ENCODE measurements at places on chromosomes 2 and 18. TPM values are rescaled to one million over a fixed set of nuclear protein-coding genes. Genes with fewer than 3 reads are reported as not detected.

Gene EGR4
- not detected for total RNA-seq

Gene ATP6V1B1
- not detected for total RNA-seq

DNA sequence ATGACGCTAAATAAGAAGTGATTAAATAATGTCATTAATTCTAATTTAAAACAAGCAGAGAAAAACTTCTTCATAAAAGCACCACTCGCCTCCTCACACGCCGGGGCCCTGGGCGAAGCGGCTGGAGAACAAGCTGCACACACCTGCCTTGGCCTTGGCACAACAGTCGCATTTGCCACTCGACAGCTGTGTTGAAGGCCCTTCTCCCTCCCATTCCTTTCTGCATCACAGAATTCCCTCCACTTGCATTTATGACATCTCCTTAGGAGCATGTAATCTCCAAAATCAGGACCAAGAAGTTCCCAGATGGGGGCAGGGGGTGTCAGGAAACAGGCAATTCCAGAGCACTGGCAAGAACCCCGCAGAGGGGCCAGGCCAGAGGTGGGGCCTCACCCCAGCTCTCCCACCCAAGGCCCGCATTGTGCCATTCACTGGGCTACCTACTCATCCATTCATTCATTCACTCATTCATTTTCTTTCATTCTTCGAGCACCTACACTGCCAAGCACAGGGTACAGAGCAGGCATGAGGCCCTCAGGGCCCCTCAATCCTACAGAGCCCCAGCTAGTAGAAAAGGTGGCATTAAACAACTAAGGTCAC, 6.4 kb downstream of the HDAC4 start:
- peaks cover 9% of the 10 kb centered on the region for H3K4me1 ChIP-seq
- no peak for DNase-seq
- H3K27ac ChIP-seq: no peak overlapping the region
- no peaks in the 10 kb centered on the region for H3K27me3 ChIP-seq
- H3K36me3 ChIP-seq: no peaks in the 10 kb centered on the region

DNA sequence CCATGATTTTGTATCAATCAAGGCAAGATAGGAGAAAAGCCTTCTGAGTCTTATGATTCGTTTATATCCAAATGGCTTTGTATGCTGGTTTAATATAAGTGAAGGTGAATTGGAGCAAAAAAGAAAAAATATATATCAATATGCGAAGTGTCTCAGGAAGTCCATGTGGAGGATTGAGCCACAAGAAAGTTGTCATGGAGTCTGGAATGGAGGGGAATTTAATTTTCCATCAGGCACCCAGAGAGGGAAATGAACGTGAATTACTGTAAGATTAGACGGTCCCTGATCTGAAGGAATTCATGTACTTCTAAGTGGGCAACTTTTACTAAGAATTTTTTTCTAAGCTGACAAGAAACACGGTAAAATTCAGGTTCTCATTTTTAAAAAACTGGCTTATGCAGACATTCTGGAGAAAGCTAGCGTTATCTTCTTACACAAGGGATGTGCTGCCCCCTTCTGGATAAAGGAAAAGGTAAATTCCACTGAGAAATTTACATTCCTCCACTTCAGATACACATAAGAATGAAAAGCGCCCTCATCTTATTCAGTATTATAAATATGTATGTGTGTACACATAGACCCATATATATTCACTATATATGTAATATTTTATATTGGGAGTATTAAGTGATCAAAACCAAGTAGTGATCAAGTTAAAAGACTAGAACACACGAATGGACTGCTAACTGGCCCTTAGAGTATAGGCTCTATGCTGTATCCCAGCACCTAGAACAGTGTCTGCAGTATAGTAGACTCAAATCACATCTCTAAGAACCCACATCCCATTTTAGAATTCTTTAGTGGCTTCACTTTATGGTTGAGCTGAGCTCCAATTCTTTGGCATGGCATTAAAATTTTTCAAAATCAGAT, 289.0 kb upstream of the TFPI start:
- H3K27ac ChIP-seq: no peak overlapping the region
- H3K4me3 ChIP-seq: no peak overlapping the region
- H3K27me3 ChIP-seq: no peaks in the 10 kb centered on the region

GRCh38 chr2:162215162-162215561, 28.1 kb downstream of the FAP start:
- no peak for DNase-seq
- H3K27ac ChIP-seq: no peak overlapping the region
- no peaks in the 10 kb centered on the region for H3K36me3 ChIP-seq
- H3K4me3 ChIP-seq: no peak overlapping the region
- H3K4me1 ChIP-seq: no peaks in the 10 kb centered on the region

- no peaks in the 10 kb centered on the region for H3K36me3 ChIP-seq
- no peaks in the 10 kb centered on the region for H3K27me3 ChIP-seq
- no peaks in the 10 kb centered on the region for H3K4me1 ChIP-seq
- no peak for DNase-seq
- no peak within 1 kb of the TSS for H3K4me3 ChIP-seq
Observed at GRCh38 chr2:157257312-157258252, at the start of gene GALNT5. Gene GALNT5 (plus strand): TSS chr2:157257705. CDS start chr2:157258083, 378 bp downstream.

Gene PIAS2
- 40.6 TPM for total RNA-seq

- no peaks in the 10 kb centered on the region for H3K36me3 ChIP-seq
- DNase-seq: no peak
- H3K27ac ChIP-seq: no peak overlapping the region
- H3K4me3 ChIP-seq: no peak overlapping the region
Observed at GRCh38 chr18:14921031-14921430, 173.1 kb downstream of the ANKRD30B start.

DNA sequence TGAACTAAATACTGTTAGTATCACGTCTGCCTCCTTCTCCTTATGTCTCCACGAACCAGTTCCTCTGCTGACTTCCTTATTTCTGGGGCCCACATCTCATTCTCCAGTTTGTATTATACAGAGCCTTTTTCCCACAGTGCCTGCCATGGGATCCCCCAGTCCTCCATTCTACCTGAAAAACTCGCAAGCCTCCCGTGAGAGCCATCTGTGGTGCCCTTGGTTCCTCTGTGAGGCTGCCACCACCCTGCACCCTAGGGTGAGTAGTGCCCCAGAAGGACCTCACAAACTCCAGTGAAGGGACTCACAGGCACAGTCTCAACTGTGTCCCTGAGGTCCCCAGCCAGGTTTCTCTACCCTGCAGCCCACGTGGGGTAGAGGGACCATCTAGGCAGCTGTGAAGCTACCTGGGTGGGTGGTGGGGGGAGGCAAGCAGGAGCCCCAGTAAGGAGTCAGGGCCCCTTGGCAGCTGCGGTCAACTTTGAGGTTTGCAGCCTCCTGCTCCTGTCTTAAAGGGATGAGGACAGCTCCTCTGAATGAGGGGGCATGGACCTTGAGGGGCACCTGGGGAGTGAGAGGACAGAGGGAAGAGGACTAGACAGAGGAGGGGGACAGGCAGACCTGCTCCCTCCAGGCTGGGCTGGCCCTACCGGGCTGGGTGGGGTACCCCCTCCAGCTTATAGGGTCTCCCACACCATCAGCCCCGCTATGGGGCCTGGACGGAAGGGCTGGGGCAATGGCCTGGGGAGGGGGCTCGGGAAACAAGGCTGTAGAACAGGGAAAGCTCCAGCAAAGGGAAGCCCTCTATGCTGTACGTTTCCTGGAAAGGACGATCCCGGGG, 1.0 kb downstream of the PSTPIP2 start:
- H3K4me3 ChIP-seq: peak overlapping the region; percentile 69
- H3K4me1 ChIP-seq: peaks cover 13% of the 10 kb centered on the region
- H3K27me3 ChIP-seq: no peaks in the 10 kb centered on the region
- H3K36me3 ChIP-seq: peaks cover 4% of the 10 kb centered on the region
- no peak for DNase-seq

DNA sequence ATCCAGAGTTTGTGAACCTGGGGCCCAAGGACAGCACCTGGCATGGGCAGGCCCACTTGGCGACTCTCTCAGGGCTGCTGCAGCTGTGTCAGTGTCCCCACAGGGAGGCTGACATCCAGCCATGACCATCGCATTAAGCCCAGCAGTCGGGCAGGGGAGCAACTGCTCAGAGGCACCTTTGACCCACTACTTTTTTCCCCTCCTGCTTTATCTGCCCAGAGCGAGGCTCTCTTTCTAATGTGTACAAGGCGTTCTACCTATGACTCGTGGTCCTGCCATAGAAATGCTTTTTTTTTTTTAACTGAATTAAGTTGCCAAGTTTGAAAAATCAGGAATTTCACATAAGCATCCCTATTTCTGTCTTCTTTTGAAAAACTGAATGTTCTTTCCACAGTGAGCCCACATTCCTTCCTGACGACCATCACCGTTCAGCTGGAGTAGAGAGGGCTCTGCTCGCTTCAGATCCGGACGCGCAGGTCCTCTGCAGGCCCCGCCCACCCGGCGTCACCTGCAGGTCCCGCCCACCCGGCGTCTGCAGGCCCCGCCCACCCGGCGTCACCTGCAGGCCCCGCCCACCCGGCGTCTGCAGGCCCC, 403 bp upstream of the CLUL1 start:
- peak overlapping the region; percentile 33 for H3K27ac ChIP-seq
- H3K27me3 ChIP-seq: peaks cover 5% of the 10 kb centered on the region
- H3K4me3 ChIP-seq: no peak overlapping the region
- peak; percentile 52 for DNase-seq
- peaks cover 5% of the 10 kb centered on the region for H3K4me1 ChIP-seq

DNA sequence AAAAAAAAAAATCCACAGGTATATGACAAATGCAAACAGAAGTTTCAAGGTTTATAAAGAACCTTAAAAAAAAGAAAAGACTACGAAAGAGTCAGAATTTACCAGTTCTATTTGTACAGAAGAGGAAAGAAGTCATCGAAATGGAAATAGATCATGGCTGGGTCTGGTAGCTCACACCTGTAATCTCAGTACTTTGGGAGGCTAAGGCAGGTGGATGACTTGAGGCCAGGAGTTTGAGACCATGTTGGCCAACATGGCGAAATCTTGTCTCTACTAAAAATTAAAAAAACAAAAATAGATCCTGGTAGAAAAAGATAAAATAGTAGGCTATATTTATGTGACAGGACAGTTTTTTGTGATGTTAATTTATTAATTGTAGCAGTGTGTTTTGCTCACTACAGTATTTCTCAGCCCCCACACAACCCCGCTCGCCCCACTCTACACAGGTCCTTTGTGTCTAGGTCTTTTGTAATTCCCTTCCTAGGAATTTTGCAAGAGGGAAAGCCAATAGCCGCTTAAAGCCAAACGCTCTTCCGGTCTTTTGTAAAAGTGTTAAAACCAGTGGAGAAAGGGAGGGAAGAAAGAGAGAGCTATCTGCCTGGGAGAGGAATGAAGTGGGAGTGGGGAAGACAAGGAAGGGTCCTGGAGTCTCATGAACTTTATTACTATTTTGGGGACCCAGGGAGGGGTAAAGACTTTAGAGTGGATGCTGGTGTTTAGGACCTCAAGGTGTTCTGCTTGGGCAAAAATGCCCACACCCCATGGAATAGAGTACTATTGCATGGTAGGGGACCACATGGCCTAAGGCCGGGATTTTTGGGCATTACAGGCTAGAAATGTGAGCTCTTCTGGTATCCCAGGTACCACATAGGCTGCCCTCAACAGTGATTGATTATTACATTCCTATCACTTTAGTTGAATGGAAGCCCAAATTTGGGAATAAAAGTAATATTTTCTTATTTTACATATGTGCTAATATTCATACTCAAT, 59.4 kb upstream of the XPO1 start:
- DNase-seq: no peak
- no peaks in the 10 kb centered on the region for H3K36me3 ChIP-seq
- H3K27ac ChIP-seq: no peak overlapping the region
- H3K4me3 ChIP-seq: no peak overlapping the region
- no peaks in the 10 kb centered on the region for H3K27me3 ChIP-seq

DNA sequence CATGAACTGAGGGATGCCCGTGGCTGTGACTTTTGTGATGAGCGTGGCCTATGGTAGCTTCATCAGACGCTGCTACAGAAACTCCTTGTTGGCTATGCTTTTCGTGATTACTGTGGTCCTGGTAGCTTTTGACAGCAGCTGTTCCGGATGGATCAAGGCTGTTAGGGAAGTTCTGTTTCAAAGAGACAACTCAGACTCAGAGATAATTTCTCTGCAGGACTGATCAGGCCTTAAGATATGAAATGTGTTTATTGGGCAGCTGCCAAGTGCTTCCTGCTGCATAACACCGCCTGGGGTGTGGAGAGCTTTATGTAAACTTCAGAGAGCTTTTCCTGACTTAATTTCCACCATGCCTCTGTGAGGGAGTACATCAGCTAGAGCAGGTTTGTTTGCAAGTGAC, 243.8 kb downstream of the TSN start:
- no peak for DNase-seq
- H3K4me1 ChIP-seq: no peaks in the 10 kb centered on the region
- no peak overlapping the region for H3K27ac ChIP-seq
- no peak overlapping the region for H3K4me3 ChIP-seq
- H3K36me3 ChIP-seq: no peaks in the 10 kb centered on the region

GRCh38 chr2:197707316-197708213, 2.4 kb downstream of the MARS2 start:
- peak overlapping the region; percentile 93 for H3K4me3 ChIP-seq
- DNase-seq: no peak
- H3K36me3 ChIP-seq: no peaks in the 10 kb centered on the region
- no peaks in the 10 kb centered on the region for H3K27me3 ChIP-seq
- H3K27ac ChIP-seq: no peak overlapping the region
